GM23248 (cell line): ENCODE measurements at places on chromosomes 1 and 21.

DNA sequence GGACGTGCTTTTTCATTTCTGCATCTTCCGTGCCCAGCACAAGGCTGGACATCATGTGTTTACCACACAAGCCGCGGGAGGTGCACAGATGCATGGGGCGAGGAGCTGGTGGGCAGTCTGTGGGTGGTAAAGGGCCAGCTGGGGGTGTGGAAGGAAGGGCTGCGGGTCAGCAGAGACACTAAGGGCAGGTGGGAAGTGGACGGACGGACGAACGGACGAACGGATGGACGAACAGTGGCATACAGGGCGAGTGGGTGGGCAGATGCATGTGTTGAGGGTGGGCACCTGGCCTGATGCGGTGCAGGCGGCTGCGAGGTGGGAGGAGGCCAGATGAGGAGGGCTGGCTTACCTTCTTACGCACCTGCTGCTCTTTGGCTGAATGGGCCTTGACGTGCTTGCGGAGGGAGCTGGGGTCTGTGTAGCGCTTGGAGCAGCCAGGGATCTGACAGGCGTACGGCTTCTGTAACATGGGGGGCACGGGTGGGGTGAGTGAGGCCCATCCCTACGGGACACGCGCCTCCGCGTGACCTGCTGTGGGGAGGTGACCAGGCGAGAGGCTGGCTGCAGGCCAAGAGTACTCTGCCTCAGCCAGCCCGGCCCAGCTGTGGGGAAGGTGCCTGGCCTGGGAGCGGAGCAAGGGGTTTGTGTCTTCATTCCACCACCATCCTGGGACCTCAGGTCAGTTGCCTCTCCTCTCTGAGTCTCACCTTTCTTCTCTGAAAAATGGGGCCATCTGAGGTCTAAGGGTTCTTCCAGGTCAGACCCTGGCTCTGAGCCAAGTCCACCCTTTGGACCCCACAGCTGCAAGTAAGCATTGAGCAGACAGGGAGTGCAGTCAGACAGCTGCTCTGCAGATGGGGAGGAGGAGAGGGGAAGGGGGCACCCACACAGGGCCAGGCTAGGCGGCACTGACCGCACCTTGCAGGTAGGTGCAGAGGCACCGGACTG lies 65.5 kb downstream of the DMRTB1 start:
- no peak for DNase-seq

DNA sequence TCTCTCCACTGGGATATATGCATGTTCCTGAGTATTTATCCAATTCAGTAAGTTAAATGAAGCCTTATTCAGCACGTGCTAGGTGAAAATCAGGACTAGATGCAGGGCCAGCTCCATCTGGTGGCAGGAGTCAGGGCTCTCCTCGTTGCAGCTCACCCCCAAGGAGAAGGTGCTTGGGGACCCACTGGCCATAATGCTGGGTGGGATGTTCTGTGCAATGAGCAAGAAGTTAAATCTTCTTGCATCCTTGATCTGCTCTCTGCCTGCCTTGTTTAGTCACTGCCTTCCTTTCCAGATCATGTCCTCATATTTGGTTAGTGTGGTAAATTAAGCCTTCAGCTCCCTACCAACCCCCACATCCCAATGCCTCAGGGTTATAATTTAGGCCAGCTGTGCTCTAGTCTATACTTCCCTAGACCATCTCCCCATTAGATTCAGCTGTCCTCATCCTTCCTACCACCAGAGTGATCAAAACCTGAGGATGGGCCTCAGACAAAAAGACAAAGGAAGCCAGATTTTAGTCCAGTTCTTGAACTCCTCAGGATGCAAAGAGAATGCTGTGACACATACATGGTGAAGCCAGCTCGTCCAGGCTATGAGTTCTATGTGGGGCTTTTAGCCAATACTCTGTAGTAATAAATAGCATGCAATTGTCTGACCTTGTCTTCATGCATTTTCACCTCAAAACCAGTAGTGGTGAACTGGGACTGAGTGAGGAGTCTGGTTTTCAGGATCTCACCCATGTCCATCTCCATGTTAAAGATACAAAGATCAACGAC lies 55.9 kb downstream of the SEC16B start:
- peak; percentile 75 for DNase-seq

DNA sequence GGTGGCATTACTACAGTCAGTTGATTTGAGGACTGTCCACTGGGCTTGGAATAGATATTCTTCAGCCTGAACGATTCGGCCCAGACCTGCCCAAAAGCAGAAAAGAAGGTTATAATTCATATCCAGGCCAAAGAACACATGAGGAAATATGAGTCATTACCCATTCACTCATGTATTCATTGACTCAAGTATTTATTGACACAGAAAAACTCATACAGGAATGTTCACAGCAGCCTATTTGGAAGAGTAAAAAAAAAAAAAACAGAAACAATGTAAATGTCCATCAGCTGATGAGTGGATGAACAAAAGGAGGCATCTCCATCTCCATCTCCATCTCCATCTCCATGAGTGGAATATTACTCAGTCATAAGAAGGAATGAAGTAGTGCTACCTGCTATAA lies 15.9 kb downstream of the ZMYND12 start:
- peak; percentile 85 for DNase-seq

DNA sequence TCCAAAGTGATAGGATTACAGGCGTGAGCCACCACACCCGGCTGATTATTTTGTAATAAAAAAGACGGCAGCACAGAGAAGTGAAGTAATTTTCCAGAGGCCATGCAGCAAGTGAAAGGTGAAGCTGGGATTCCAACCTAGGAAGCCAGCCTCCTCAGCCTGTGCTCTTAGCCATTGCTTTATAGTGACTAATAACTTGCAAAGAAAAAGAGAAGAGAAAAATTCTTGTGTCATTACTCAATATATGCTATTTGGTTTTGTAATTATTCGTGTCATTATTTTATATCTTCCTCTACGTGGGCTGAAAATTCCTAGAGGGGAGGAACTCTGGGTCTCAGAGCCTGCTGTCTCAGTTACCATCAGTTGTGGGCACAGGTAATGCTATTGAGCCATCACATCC lies 1.6 kb upstream of the IER5 start:
- peak; percentile 90 for DNase-seq

- no peak for DNase-seq
Measured at GRCh38 chr1:77405186-77405585, 123.4 kb downstream of the AK5 start.

DNA sequence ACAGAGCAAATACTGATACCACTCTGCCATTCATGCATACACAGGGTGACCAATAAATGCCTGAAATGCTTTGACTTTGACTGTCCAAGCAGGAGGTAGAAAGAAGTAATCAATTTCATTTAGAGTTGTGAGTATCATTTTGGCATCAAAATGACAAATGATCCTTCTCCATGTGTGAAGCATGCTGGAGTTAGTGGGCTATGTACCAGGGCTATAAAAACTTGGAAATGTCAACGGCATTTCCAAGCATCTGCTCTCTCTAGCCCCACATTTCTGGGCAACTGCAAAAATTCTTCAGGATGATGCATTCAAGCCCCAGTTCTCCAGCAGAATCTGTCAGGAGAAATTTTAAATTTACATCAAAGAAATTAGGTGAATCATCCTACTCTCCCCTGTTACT lies 208.4 kb upstream of the PTBP2 start:
- DNase-seq: no peak

DNA sequence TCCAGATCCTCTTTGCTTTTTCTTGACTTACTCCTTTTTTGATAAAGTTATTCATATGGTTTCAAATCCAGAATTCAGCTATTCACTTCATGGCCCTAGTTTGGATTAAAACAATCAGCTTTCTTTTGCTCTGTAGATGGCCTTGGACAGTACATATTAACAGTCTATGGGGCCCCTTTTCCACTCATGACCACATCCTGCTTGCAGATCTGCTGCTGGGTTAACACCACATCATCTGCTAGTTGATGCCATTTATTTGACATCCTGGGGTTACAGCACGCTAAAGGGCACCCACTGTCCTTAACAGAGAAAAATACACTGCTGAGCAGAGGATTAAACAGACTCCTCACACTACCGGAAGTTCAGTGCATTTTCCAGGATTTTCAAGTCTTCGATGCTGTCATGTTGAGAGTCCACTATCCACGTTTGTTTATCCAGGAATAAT lies 941 bp upstream of the IFI16 start:
- no peak for DNase-seq

GRCh38 chr1:231523816-231524215 lies 4.7 kb upstream of the TSNAX start:
- DNase-seq: no peak

- no peak for DNase-seq
Measured at GRCh38 chr1:28646040-28646439, 2.4 kb upstream of the RNU11 start.

DNA sequence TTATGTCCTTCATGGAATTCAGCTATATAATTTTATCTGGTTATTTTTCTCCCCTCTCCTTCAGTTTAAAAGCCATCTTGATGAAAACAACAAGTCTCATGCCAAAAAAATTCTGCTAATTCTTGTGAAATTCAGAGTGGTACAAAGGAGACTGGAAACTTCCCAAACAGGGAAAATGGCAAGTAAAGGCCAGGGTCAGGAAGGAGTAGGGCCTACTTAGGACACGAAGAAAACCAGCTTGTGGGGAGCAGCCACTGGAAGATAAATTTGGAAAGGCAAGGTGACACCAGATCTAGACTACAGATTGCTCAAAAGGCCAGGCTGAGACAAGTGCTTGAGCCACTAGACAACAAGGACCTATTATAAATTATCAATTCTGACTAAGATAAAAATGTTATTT lies 6.4 kb downstream of the TSTD1 start:
- no peak for DNase-seq

DNA sequence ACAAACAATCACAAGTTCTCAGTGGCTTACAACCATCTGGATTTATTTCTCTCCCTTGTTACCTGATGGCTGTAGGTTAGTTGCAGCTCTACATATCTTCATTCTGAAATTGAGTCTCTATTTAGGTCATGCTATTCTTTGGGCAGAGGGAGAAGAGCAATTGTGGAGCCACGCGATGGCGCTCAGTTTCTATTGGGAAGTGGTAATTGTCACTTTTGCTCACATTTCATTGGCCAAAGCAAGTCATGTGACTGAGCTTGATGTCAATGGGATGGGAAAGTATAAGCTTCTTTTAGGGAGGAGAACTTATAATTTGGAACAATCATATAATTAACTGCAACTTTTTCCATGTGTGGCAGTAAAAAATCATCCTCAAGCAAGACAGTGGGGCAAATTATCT lies 166.5 kb downstream of the LMO4 start:
- no peak for DNase-seq

DNA sequence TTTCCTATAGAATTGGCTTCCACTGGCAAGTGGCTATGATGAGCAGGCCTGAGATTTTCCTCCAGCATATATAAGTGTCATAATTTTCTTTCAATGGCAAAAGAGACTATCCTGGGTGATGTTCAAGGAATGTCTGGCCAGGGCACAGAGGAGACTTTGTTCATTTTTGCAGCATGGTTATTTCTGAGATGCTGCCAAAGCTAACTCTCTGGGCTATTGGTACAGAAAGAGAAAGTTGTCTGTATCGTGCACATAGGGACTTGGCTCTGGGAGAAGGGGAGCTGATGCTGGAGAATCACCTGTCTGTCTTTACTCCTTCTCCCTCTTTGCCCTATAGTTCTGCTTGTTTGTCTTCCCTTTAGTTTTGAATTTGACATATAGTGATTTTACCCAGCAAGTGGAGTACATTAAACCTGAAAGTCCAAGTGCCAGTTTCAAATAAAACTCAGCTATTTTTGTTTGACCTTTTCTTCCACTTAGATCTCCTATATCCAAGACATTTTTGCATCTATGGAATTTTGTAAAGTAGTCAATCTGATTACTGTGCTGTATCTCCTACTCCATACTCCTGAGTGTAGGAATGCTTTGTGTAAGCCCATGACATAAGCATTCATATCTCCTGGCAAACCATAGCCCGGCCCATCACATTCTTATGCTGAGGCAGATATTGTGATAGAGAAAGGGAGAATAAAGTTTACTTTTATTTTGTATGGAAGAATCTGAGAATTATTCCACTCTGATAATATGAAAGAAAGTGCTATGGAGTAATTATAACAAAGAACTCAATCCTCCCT lies 3.9 kb downstream of the FNDC7 start:
- no peak for DNase-seq

DNA sequence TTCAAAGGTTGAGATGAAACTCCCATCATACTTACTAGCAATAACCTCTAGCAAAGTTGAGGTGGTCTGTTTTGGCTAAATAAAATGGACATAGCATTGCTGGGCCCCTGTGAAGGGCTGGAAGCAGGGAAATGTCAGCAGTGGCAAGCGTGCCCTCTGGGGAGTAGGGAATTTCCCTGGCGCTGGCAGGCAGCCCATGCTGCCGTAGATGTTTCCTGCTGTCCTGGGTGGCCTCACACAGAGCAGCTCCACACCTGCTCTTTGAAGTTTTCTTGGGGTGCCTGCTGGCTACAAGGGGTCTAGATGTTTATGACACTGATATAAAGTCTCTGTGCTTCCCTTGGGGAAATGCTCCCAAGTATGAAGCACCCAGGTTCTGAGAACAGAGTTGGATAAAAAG lies 30.2 kb downstream of the ADARB1 start:
- peak; percentile 20 for DNase-seq

DNA sequence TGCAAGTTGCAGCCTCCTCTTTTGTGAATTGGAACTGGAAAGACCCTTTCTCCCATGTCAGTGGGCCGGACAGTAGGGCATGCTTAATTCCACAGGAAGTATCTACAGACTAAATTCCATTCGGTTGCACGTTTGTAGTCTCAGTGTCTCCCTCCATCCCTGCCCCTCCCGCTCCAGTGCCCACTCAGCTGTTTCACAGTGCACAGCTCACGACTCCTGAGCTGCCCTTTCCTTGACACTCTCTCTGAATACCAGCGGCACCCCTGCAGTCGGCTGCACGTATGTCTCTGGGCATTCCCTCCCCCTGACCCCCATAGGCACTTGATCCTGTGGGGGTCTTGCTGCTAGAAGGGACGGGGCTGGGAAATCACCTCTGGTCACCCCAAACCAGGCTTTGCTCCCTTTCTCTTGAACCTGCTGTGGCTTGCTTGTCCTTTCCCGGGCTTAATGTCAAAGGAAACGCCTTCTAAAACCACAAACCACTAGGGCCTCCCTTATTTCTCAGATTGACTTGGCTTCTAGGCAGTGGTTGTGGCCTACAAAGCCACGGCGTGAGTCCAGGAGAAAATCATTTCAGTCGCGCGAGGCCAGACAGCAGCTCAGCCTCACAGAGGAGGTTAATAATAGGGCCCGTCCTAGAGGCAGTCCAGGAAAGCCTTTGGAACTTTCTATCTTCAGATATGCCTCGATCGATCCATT lies 365.3 kb upstream of the PROX1 start:
- peak; percentile 1 for DNase-seq

DNA sequence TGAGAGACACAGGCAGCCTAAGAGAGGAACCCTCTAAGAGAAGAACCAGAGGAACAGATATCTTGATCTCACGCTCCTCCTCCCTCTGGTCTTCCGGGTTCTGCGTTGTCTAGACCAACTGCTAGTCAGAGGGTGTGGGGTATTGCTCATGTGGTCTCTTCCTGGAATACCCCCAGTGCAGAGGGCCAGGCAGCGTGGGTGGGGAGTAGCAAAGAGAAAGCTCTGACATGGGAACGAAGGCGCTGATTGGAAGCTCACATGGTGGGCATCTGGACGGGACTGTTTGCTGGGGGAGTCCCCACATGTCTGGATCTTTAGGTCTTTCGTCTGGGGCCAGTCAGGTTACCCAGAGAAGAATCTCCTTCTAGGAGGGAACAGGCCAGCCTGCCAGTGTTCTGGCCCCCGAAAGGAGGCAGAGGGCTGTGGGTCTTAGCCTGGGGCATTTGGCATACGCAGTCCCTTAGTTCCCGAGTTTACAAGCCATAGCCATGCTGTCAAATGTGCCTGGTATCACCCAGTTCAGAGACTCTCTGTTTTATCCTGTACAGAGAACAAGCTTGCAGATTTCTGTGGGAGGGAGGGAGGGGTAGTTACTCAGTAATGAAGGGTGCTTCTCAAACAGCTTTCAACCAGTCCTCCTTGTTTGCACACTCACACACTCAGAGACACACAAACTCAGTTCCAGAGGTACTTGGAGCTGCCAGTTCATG lies 18.3 kb upstream of the IL6R start:
- peak; percentile 61 for DNase-seq
